Stimulated activated CD4-positive, alpha-beta T cell treated with anti-CD3 and anti-CD28 coated beads, Interleukin-15, amount 100 ng/mL, for 1 hour (primary cell): ENCODE measurements at places on chromosomes 4 and X.

GRCh38 chrX:120468071-120468470 is 1.0 kb downstream of the LAMP2 start:
- no peak for DNase-seq

DNA sequence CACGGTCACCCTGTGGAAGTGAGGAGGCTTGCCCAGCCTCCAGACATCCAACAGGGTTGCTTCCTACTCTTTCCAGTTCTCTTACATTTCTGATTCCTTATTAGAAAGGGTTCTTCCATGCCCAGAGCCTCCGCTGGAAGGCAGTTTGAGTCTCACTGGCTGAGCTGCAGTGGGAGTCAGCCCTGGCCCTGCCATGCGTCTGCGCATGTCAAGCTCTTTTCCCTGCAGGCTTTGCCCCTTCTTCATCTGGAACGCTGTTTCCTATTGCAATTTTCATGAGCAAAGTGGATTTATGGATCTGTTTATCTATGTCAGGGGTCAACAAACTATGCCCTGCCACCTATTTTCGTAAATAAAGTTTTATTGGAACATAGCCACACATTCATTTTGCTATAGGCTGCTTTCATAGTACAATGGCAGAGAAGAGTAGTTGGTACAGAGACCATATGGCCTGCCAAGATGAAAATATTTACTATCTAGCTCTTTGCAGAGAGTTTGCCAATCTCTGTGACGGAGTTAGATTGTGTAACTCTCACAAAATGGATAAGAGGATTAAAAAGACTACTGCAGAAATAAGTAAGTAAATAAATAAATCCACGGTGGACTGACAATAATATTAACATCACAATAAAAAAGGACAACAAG is 3.9 kb upstream of the CHRNA9 start:
- DNase-seq, result no peak

- no peak for DNase-seq
Measured at GRCh38 chrX:79375340-79375739, 8.2 kb upstream of the ITM2A start.

DNA sequence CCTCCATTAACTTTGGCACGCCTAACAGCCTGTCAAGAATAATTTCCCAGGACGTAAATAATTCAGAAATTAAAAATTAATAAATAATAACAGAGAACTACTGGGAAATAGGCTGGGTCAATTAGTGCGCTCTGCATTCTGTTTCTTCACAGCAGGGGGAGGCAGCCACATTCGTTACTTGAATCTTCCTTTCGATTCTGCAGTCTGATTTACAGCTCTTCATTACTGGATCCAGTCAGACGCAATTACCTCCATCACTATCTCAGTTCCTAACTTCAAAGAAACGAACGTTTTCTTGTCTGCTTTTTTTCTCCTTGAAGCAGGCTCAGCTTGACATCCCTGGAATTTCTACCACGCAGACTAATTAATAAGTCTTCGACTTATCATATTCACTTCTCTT is 9.0 kb upstream of the RPL34 start:
- no peak for DNase-seq

DNA sequence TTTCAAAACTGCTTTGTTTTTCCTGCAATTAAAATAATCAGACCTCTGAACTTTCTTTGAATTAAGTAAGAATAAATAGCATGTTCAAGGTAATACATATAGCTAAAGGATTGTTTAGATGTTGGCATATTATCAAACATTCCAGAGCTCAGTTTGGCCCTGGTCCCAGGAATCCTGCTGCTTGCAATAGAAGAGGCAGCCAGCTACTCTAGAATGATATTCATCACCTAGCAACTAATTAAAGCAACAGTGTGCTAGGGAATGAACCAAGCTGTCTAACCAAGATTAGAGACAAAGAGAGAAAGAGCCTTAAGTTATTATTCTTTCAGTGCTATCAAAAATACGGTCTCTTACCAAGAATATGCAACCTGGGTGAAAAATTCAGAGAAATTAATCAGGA is 460.9 kb downstream of the GABRG1 start:
- no peak for DNase-seq

DNA sequence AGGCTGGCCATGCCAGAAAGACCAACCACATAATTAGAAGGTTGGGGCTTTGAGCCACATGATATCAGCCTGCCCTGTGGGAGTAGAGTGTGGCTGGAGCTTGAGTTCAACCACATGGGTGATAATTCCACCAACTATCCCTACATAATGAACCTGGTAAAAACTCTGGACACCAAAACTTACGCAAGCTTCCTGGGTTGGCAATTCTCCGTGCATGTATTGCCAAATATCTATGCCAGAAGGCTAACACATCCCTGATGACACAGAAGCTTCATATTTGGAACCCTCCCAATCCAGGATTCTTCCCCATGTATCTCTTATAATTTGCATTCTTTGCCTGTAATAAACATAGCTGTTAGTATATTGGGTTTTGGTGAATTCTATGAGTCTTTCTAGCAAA is 68.2 kb downstream of the FUNDC1 start:
- no peak for DNase-seq

DNA sequence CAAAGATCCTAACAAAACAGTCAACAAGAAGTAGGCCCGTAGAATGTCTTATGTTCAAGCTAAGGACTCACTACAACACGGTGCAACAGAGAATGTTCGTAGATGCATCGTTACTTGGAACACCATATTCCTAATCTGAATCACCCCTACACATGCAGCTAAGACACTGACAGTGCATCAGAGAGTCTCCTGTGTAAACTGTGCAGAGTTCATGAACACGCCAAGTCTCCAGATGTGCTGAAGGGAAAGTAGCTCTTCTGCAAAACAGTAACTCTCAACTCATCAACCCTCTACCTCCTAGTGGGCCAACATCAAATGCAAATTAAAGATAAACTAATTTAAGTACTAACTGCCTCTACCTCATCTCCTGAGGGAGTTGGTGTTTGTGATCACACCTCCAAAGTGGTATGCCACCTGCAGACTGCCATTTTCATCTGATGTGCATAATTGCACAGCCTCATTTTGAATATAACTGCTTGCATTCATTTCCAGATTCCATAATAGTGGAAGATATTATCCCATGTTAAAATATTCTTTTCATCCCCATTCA is 73.5 kb downstream of the MOSPD2 start:
- no peak for DNase-seq

DNA sequence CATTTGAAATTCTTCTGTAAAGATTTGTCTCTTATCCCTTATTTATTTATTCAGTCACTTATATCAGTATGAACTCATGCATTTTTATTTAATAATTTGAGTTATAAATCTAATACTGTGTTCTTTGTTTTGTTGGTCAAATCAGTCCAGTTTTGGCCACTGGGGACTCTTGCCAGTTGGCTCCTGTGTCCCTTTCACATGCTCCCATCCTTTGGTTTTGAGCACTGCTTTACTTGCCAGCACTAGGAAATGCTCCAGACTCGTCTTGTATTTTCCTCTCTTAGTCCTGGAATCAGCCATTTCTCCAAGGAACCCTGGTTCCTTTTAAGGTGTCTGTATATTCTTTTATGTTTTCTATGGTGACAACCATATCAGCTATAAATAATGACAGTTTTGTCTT is 28.1 kb downstream of the KANTR start:
- DNase-seq, result no peak

DNA sequence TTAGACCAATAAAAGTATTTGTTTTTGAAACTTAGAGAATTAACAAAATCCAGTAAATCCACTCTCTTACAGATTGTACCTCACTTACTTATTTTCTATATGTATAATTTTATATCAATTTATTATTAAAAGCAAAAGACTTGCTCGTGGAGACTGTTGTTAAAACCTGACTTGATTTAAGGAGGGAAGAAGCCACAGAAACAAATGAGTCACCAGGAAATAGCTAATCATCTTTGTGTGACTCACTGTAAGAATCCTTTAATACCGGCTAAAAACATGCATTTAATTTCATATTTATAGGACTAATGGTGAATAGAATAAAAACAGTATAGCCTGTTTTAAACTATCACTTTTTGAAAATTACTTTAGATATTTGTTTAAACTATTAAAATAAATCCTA is 29.9 kb upstream of the UBE2NL start:
- DNase-seq, result no peak
